ENCODE measurements at places on chromosomes 16 and 17.

DNA sequence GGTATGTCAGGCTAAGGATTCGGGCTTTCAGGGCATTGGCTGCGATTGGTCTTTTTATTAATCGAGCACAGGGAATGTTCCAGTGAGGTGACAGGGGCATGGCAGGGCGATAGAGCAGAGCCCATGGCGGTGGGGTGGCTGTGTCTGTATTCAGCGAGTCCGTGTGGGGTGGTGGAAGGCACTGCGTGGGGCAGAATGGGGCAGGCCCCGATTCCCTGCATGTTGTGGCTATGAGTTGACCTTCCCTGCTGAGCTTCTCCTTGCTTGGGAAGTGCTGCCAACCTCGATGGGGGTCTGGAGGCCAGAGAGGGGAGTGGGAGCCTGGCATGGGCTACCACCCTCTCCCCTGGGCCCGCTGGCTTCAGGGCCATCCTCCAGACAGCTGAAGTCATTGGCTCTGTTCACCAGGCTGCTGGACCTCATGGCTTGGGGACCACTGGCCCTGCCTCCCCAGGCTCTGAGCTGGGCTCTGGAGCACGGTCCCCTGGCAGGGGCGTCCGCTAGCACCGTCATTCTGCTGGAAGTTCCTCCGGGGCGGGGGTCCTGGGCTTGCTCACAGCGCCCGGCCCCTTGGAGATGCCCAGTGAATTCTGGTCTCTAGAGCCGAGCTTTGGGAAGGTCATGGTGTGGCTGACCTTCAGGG, 92.1 kb downstream of the NPIPB11 start:
- no peak for DNase-seq

- peak; percentile 85 for DNase-seq
These were observed 273.9 kb downstream of the HAPSTR1 start for GRCh38 chr16:9365370-9365728.

- DNase-seq: no peak
These were observed 74.5 kb upstream of the PMFBP1 start for GRCh38 chr16:72246423-72246822.

DNA sequence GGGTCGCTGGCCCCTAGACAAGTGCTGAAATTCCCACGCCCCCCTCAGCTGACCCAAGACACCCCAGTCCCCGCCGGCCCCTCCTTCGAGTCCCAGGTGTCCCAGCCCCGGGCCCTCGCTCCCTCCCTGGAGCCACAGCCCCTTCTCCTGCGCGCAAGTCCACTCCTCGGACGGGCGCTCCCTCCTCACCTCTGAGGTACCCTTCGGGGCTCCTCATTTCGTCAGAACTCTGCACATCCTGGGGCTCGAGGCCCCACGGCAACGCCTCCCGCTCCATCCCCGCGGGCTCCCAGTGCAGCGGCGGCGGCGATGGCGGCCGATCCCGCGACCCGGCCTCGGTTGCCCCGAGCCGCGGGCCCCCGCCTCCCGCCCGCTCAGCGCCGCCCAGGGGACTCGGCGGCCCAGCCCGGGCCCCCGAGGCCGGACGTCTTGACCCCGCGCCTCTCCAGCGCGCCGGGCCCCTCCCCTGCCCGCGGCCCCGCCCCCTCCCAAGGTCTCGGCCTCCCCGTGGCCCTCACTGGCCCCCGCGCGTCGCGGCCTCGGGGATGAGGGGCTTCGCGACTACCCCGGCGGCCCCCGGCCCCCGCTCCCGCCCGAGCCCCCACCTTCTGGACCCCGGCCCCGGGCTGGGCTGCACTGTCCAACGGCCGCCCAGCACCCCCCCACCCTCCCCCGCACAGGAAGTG, at the start of gene ZNF768:
Gene ZNF768 (minus strand): TSS at position 430 of the 686 bp plus-strand sequence. CDS start 153 bp downstream, at position 277.
- DNase-seq: peak; percentile 35

DNA sequence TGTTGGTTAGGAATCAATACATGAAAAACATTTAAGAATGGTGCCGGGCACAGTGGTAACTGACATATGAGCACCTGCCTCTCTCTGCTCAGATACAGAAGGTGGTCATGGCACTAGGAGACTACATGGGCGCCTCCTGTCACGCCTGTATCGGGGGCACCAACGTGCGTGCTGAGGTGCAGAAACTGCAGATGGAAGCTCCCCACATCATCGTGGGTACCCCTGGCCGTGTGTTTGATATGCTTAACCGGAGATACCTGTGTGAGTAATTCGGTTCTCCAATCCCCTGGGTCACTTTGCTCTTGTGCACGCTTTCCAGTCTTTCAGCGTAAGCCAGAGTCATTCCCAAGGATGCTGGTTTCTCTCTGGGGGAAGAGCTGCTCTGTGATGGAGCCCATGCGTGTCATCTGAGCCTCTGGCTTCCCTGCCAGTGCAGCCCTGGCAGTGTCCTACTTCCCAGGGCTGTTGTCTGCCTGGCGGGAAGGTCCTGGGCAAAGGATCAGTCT, 3.0 kb upstream of the CD68 start:
- DNase-seq: peak; percentile 66

DNA sequence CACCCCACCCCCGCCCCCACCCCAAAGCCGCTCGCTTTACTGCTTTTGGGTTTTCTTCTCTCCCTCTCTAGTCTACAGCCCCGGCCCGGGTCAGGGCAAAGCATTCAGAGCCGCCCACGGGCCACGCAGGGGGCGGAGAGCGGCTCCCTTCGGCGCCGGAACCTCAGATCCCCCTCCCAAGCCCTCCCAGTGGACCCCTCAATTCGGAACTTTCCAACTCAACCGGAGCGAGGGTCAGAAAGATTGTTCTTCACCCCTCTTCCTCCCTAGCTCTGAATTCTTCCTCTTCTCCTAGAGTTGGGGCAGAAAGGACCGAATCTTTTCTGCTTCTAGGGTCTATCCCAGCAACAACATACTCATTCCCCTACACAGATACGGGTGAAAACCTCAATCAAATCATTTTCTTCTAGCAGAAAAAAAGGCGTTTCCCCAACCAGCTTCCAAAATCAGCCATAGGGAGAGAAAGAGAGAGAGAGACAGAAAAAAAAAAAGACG, 1.0 kb downstream of the HOXB2 start:
- no peak for DNase-seq

- no peak for DNase-seq
These were observed at the start of gene MILR1 for GRCh38 chr17:64448665-64449512. Gene MILR1 (plus strand): TSS chr17:64449115. CDS start chr17:64449169, 54 bp downstream.

DNA sequence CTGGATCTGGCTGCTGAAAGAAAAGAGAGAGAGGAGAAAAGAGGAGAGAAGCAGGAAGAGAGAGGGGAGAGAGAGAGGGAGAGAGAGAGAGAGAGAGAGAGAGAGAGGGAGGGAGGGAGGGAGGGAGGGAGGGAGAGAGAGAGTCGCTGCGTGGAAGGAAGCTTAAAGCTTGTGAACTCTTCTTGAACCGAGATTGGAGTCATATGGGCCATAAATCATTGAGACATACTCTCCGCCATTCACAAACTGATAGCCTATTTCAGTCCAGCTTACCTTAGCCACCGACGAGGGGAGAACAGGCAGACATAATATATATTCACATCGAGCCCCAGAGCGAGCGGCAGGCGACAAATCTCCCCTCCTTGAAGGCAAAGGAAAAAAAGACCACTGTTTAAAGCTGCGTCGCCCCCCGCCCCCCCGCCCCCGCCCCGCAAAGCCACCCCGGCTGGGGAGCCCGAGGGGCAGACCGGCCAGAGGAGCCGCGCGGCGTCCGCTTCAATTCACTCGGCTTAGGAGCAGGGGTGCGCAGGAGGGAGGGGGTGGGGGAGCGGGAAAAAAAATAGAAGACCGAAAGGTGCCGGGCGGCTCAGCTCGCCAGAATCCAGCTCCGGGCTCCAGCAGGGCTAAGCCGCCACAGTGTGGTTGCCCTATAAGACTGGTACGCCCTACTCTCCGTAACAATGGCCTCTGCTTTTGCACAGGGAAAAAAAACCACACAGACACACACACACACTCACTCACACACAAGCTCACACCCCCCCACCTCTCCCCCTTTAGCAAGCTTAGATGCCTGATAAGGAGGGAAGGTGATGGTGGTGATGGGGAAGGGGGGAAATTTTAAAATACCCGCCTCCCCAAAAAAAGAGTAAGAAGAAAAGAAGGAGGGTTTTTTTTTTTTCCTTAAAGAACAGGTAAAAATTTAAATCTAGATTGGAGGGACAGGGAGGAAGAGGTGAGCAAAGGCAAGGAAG, 10.6 kb upstream of the HOXB2 start:
- no peak for DNase-seq

- no peak for DNase-seq
These were observed 18.2 kb upstream of the RBFOX3 start for GRCh38 chr17:79628861-79629547.

DNA sequence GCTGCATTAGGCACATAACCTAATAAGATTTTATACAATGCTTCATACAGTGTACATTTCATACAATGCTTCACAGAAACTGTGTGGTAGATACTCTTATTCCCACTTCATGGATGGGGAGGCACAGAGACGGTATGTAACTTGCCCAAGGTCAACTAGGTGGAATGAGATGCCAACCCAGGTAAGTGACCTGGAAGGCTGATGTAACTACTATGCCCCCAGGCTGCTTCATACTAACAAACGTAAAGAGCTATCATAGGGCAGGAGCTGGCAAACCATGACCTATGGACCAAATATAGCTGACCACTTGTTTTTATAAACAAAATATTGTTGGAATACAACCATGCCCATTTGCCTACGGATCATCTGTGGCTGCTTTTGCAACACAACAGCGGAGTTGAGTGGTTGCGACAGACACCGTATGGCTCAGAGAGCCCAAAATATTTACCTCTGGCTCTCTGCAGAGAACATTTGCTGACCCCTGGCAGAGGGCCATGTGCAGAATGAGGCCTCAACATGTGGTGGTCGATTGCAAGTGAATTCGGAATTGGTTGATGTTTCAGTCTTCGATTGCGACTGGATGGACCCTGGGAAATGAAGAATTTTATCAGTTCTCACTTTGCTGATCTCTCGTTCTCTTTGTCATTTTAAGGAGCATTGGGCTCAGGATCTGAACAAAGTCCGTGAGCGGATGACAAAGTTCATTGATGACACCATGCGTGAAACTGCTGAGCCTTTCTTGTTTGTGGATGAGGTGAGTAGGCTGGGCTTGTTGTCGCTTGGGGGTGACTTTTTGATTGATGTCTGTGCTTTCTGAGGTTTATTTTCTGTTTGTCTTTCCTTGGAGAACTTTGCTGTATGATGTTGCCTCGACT, 109.7 kb downstream of the PLCG2 start:
- no peak for DNase-seq

DNA sequence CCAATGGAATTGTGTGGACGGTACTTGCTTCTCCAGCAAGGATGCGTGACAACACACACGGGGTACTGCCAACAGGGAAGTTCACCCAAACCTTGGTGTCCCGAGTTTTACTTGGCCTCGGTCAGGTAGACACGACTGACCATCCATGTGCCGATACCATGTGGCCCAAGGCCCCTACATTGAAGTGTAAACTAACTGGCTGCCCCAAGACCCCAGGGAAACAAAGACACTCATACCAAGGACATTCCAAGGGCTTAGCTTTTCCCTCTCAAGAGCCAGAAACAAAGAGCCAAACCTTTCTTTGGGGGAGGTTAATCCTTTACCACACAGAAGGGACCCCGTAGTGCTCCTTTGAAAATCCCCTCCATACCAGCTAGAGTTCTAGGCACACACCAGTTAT, 215.9 kb upstream of the TNRC6C start:
- DNase-seq: no peak

DNA sequence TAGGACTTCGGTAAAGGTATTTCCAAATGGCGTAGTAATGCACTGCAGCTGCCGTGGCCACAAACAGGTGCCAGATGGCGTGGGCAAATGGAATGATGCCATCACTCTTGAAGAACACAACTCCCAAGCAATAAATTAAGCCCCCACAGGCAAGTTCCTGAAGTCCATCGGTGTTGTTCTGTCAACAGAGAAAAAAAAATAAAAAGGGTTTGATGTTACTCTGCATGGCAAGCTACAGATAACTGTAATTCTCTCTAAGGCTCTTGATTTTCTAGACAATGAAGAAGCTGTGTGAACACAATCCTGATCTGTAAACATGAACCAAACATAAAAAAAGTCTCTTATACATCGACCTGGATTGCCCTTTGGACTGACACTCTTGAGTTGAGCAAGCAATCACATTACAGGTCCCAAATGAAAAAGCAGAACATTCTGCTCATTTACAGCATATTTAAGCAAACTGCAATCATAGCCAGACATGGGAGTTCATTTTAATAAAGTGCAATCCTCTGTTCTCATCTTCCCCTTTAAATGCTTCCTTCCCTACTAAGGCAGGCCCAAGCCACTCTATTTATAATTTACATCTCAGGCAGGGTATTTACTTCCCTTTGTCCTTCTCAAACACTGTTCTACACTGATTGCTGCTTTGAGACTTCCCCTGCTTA, 27.1 kb downstream of the MMD start:
- DNase-seq: no peak

DNA sequence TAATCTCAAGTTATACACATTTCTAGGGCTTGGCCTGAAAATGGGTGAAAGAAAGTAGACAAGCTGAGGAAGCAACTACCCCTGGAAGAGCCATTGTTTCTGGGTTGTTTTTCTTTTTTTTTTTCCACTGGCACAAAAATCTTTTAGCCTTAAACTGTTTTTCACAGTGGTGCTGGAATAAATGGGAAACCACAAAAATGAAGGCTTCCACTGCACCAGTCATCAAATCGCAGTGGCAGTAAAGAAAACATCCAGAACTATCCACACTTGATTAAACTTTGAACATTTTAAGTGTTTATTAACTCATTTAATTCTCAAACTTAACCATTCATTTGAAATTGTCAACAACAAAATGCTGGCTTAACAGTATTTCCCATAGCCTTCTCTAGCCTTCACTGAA, 14.3 kb downstream of the CMTM4 start:
- DNase-seq: no peak

GRCh38 chr17:57868910-57869616, 19.2 kb upstream of the MRPS23 start:
- DNase-seq: no peak

DNA sequence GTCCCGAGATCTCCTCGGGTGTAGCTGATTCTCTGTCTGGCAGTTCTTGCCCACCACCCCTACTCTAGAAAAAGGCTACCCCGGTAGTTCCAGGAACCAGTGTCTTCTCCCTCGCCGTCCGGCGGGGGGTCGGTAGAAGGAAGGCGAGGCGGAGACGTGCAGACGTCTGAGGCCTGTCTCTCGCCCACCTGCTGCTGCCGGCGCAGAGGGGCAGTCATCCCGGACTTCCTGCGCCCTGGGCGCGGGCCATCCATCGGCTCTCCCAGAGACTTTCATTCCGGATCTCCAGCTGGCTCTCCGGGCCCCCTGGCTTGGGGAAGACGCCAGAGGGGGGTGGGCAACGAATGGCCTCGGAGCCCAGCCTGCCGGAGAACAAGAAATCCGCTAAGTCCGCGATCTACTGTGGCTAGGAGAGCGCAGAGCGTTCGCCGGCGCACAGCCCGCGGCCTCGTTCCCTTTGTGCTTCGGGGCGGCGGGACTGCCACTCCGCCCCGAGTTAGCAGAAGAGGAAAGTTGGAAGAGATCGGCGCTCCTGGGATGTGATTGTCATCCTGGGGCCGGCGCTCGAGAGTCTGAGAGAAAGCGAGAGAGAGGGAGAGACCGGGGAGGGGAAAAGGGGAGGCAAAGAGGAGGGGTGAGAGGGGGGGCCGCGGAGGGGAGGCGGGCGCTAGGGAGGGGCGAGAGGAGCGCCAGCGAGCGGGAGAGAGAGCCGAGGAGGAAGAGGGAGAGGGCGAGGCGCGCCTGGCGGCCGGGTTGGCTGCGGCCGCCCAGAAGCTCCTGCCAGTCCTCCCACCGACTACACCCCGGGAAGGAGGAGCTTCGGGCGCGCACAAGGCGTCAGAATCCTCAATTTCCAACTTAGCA, at the start of gene IRX5:
Gene IRX5 (plus strand): TSS at position 861 of the 864 bp plus-strand sequence. CDS start 334 bp downstream, outside the sequence.
- peak; percentile 57 for DNase-seq

Data from gastrocnemius medialis (tissue), 4 donors.